ENCODE measurements at places on chromosomes 16 and 17.

DNA sequence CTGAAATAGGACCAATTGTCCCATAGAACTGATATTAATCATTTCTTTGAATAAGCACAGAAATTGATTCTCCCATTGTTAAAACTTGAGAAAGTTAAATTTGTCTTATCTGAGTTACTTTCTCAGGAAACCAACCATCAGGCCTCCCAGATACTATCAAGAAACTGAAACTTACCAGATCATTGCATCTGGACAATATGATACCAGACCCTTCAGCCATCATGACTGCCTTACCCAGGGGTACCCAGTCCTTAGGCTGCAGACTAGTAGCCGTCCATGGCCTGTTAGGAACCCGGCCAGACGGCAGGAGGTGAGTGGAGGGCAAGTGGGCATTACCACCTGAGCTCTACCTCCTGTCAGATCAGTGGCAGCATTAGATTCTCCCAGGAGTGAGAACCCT lies 7.8 kb downstream of the STXBP4 start:
- DNase-seq = no peak

- no peak for DNase-seq
Observed at GRCh38 chr16:67216612-67217490, 10.1 kb upstream of the TMEM208 start.

DNA sequence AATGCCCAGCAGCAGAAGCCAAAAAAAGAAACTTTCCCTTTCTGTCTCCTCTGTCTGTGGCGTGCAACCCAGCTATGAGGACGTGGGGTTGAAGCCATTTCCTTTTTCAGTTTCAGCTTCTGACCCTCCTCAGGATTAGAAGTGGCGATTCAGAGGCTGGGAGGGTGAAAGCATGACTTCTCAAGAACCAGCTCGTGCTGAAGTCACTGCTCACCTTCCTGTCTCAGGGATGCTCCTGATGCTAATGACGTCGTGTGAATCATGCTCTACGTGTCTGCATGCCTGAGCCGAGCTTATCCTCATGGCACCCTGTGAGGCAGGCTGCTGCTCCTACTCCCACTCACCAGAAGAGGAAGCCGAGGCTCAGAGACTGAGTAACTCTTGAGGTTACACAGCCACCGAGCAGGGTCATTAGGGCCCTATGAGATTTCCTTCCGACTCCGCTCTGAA lies 5.7 kb upstream of the LPO start:
- no peak for DNase-seq

DNA sequence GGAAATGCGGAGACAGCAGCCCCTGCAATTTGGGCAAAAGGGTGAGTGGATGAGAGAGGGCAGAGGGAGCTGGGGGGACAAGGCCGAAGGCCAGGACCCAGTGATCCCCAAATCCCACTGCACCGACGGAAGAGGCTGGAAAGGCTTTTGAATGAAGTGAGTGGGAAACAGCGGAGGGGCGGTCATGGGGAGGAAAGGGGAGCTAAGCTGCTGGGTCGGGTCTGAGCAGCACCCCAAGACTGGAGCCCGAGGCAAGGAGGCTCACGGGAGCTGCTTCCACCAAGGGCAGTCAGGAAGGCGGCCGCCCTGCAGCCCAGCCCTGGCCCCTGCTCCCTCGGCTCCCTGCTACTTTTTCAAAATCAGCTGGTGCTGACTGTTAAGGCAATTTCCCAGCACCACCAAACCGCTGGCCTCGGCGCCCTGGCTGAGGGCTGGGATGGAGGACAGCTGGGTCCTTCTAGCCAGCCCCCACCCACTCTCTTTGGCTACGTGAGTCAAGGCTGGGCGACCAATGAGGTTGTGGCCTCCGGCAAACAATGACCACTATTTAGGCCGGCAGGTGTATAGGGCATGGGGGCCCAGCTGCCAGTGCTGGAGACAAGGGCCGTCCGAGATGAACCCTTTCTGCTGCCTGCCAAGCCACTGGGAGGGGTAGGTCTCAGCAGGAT lies 507 bp downstream of the SERPINF1 start:
- DNase-seq = no peak

DNA sequence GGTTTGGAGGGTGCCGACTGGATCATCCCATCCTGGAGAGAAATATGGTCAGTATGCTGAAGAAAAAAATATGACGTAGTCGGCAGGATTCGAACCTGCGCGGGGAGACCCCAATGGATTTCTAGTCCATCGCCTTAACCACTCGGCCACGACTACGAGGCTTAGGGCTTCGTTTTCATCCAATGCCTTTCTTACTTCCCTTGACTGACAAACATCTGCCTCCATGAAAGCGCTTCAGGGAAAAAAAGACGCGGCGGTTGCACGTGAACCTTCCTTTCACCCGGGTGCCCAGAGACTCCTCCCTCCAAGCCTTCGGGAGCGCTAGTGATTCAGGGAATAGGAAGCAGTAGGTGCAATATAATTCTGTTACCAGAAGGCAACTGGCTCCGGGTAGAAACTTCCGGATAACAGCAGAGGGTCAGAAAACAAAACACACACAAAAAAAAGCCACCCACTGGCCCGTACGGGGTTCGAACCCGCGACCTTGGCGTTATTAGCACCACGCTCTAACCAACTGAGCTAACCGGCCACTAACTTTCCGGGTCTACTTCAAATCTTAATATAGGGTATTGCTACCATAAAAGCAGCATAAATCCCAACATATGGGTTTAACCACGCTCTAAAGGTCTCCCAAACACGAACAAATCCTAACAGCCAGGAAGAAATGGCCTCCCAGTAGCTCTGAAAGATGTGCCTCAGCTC lies 16.3 kb upstream of the AURKB start:
- DNase-seq = peak; percentile 78

DNA sequence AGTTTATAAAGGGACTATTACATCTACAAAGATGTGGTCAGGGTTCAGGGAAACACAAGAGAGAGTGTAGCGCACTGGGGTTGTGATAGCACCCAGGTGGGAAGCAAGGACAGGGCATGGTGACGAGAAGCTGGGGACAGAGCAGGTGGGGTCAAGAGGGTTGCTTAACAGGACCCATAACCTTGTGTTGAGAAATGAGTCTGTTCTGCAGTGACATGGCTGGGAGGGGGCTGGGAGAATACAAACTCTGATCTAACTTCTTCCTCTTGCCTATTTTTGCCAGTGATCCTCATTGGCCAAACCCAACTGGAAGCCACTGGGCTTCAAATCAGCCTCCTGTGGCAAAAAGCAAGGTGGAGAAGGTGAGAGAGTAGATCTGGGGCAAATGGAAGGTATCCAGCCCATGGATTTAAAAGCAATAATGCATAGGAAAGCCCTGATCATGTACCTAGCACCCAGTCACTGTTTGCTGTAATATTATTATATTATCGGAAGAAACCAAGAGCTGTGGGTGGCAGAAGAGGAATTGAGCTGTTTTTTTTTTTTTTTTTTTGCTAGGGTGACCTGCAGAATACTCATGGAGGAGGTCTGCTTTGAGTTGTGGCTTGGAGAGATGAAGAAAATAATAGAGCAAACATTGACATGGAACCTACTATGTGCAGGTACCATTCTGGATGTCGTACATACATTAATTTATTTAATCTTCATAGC lies 76.9 kb upstream of the ZFHX3 start:
- DNase-seq = no peak

DNA sequence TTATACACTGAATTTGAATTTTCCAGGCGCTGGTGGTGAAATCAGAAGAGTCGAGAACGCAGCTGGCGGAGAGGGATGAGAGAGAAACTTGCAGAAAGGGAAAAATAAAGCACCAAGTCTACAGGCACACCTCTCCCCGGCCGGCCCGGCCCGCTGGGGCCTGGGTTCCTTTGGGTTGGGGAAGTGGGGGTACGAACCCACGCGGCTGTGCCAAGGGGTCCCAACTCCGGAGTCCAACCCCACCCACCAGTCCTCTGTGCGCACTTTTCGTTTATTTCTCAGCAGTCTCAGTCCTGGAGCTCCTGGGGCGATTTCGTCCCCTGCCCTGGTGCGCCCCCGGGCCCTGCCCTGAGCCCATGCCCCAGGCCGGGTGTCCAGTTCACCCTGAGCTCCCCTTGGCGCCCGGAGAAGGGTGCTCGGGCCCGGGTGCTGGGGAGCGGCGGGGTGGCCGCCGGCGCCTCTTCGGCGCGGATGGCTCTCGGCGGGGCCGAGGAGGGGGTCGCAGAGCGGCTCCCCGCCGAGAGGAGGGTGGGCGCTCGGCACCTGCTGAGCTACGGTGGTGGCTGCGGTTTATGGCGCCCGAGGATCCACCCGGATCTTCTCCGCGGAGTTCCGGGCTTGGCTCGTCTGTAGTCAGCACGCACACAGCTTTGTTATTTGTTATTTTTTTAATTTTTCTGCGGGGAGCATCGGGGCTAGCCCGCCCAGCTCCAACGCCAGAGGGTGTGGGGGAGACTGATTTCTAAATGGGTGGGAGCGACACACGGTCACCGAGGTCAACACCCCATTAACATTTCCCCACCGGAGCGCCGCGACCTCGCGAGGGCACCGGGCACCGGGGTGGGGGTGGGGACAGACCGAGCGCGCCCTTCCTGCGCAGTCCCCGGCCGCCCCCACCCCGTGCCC lies 15.7 kb upstream of the CBX8 start:
- no peak for DNase-seq

DNA sequence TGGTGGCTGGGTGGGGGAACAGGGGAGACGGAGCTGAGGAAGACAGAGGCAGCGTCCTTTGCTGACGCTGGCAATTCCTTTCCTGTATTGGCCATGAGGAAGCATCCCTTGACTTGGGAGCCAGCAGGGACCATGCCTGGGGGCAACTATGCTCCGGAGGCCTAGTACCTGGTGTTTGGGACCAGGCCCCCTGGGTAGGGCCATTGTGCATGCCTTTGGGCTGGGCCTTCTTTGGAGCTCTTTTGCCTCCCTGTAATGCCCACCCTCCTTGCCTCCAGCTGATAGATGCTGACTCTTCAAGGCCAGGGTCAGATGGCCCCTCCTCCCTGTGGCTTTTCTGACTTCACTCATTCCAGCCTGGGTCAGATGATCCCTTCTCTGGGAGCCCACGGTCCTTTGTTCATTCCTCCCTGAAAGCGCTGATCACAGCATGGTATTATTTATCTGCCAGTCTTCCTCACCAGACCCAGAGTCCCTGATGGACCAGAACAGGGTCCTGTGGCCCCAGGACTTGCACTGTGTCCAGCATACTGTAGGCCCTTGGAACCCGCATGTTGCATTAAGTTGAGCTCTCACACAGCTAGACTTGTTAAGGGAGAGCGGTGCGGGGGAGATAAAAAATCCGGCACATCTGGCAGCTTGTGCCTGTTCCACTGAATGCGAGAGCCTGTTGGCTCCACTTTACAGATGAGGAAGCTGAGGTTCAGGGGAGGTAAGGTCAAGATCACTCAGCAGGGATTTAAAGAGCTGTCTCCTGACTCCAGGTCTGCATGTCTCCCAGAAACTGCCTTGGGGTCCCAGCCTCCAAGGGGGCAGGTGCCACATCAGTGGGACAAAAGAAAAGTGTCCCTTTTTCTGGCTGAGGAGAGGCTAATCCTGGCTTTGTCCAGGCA lies 2.9 kb downstream of the STARD3 start:
- no peak for DNase-seq

- DNase-seq = no peak
Observed at GRCh38 chr16:19967561-19967960, 82.9 kb upstream of the GPRC5B start.

DNA sequence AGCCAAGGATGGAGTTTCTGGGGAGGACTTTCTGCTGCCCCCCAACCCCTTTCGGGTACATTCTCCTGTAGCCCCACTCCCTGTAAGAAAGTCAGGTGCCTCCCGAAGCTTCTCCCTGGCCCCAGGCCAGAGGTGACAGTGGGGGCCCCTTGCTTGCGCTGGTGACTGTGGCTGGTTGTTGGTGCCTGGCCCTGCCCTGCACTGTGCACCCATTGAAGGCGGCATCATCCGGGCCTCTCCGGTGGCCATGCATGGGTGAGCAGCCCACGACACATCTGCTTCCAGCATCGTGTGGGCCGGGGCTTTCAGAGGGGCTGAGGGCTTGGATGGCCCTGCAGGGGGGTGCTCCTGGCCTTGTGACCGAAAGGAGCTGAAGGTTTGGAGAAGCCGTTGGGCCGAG lies 297.0 kb downstream of the SEC14L1 start:
- DNase-seq = no peak

DNA sequence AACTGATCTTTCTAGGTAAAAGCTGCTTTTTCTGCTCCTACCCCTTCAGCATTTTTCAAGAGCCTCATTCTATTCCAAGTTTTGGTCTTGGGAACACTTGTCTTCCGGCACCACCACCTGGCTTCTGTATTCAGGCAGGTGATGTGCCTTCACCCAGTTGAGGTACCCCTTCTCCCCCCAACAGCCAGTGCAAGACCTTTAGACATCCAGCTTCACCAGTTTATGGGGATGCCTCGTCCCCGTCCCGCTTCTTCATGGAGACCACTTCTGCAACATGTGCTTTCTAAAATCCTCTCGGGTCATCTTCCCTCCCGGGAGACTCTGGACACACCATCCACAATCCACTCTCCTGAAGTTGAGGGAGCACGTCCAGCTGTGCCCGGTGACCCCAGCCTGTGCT lies 69.9 kb downstream of the SRCIN1 start:
- DNase-seq = no peak

GRCh38 chr17:64683796-64684195 lies 21.7 kb upstream of the SMURF2 start:
- DNase-seq = no peak

DNA sequence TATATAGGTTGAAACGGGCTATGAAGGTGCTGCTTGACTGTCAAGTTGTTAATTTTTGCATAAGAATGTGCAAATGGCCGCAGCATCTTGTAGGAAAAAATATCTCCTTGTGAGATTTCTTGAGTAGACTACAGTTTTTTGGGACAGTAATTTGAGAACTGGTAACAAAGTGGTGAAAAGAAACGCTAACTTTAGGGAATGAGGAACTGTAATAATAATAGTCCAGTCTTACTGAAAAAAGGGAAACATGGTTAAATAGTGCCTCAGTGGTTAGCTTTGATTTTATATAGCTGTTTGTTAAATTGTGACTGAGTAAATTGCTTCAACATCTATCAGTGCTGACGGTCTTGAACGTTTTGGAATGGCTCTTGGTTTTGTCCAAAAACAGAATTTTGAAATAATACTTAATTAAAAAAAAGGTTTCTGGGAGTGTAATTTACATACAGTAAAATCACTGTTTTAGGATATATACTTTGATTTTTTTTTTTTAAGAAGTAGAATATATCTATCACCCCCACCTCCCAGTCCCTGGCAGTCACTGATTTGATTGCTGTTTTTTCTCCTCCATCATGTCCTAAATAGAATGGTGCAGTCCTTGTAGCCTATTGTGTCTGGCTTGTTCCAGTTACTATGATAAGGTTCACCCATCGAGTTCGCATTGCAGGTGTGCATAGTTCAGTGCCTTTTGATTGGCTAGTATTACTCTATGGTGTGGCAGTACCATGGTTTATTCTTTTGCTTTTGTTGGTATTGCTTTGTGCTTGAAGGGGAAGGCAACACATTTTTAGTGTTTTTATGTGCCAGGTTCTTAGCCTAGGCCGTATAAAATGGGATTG lies 2.8 kb downstream of the HAPSTR1 start:
- DNase-seq = no peak

All from hematopoietic multipotent progenitor cell (in vitro differentiated cells).